ENCODE measurements at places on chromosomes 11 and 22.

- peak; percentile 78 for DNase-seq
Observed at GRCh38 chr11:9982796-9983579, 311.0 kb downstream of the SBF2 start.

DNA sequence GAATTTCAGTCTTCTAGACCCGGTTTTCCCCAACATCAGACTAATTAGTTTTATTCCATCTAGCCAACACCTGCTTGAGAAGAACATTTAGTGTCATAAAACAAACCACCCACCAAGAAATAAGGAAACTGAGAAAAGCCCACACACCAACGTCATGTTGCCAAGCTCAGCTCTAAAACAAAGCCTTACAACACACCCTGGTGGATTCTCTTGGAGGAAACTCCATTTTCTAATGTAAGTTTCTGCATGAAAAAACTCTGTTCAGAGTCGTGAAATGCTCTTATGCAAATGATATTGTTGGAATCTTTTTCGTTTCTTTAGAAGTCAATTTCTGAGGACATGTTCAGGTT lies 105.0 kb upstream of the RAG2 start:
- DNase-seq = no peak

DNA sequence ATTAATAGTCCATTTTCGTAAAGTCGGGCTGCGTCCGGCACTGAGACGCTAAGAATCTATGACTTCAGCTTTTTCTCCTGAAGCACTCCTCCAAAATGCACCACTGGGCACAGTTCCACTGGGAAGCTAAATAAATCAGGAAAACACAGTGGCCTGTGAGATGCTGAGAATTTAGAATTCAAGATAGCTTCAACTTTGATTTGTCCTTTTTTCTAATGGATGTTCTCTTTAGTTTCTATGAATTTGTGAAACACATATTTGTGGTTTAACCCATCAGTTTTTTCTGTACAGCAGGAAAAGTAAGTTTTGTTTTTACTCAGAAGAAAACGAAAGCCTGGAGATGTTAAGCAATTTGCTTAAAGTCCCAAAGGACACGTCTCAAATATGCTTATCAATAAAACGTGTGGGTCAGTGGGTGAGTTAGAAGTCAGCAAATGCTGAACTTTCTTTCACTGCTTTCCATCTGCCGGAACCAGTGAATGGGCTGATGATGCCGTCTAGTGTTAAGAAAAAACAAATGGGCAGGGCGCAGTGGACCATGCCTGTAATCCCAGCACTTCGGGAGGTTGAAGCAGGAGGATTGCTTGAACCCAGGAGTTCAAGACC lies 40.7 kb upstream of the CLMP start:
- DNase-seq = peak; percentile 72

GRCh38 chr11:120712881-120713280 lies 201.3 kb downstream of the GRIK4 start:
- no peak for DNase-seq

DNA sequence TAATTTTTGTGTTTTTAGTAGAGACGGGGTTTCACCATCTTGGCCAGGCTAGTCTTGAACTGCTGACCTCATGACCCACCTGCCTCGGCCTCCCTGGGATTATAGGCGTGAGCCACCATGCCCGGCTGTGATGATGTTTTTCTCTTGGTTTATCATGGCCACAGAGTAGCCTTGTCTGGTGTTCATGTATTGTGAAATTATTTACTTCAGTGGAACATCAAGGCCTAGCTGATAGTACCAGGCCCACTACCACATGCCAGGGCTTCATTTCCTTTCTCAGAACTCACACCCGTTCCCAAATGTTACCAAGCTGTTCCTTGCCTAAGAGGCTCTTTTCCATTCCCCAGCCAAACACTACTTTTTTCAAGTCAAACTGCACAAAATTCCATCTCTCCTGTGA lies 6.1 kb upstream of the DDB2 start:
- no peak for DNase-seq

GRCh38 chr22:28246397-28246796 lies 327.3 kb upstream of the PITPNB start:
- peak; percentile 68 for DNase-seq

DNA sequence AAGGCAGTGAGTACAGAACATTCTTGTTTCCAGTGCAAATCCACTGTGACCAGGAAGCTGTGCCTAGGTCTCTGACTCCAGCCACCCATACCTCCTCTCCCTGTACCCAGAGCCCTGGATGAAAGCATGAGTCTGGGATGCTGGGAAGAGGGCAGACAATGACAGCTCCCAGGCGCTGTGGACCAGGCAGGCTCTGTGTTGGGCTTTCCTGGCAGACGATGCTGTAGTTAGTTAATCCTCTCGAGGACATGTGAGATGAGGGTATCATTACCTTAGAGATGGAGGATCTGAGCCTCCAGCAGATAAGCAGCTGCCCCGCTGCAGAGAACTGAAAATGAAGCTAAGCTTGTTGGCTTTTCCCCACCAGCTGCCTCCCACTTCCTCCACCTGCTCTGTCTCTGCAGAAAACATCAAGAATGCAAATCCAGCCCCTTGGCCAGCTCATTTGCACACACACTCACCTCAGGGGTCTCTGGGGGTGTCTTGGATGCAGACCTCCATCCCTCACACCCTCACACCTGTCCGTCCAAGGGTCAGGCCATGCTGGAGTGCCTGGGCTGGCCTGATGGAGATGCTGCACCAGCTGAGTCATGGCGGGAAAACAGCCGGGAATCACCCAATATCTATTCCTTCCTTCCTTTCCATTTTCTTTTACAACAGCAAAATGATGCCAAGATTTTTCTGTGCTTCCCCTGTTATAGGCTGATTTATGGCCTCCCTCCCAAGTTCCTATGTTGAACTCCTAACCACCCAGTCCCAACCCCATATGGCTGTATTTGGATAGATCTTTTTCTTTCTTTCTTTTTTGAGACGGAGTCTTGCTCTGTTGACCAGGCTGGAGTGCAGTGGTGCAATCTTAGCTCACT lies 94.9 kb upstream of the SEPTIN5 start:
- no peak for DNase-seq

GRCh38 chr11:59261150-59261549 lies 48.4 kb upstream of the MPEG1 start:
- no peak for DNase-seq
